ENCODE measurements at places on chromosomes 12 and 14.

GRCh38 chr12:113030875-113031525 lies 25.5 kb upstream of the DTX1 start:
- peak; percentile 38 for DNase-seq

DNA sequence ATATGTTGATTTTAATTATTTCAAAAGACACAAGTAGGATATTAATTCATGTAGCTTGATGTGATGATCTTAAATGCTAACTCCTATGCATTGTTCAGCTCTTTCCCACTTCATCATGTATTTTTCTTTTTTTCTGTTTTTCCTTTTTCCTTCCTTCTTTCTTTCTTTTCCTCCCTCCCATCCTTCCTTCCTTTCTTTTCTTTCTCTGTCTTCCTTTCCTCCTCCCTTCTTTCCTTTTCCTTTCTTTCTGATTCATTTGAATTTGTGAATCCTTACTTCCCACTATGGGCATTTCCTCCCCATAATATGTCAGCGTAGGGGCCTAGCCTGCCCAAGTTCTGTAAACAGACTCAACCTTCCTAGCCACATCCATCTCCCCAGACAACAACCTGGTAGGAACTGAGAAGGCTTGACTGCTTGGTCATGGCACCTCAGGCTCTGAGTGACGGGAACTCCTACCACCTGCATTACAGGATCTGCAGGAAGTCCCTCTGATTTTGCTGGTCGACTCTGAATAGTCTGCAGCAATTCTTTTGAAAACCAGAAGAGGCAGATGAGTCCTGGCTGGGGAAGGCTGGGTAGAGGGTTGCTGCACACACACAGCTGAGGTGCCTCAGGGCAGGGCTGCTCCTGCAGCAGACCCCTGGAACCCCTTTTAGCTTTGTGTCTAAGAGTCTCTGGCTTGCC lies 33.4 kb upstream of the BHLHE41 start:
- DNase-seq: no peak

DNA sequence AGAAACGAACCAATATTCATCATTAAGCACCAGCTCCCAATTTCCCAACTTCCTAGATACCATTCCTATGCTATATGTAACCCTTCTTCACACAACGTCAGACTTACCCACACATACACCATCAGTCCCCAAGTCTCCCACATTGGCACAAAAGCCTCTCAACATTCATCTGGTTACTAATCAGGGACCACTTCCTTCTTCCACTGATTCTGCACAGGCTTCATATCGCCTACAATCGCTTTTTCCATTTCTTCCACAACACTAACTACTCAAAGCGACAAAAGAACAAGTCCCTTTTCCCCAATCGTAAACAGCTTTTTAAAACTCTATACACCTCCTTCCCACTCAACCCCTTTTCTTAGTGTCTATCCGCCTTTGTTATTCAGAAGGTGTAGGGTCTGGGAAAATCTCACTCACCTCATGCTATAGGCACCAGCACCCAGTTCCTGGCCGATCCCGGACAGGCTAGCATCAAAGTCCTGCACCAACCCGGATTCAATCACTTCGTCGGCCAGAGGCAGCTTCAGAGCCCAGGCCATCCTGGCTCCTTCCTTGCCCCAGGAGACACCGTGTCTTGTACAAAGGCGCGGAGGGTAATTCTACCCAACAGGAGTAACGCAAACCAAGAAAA lies 936 bp downstream of the TFCP2 start:
- DNase-seq: no peak

GRCh38 chr12:115413626-115414025 lies 729.7 kb upstream of the TBX3 start:
- no peak for DNase-seq

DNA sequence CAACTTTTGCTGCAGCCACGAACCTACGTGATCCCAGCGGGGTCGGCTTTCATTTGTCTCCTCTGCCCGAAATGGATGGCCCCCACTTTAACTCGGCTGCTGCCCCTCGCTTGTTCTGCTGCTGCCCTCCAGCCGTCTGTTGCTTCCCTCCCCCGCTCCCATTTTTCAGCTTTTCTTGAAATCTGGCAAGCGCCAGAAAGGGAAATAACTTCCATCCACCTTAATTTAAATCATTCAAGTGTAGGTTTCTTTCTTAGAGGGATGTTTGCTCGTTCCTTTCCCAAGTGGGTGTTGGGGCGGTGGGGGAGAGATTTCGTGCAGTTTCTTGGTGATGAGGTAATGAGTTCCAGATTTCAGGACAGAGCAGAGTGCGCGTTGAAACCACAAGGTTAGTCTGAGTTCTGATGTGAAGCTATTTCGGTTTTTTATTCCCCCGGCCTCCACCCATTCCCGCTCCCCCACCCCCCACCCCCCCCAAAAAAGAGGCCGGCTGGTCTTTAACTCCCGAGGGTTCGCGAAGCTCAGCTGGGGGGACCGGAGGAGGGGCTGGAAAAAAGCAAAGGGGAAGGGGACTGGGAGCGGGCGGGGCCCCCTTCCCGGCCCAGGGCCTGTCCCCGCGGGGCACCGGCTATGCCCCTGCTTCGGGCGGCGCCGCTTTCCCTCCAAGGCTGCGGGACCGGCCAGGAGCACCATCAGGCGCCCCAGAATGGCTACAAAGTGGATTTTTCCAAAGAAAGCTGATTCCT lies 2.2 kb upstream of the ZFP36L1 start:
- no peak for DNase-seq

- no peak for DNase-seq
These were observed 7.8 kb downstream of the LHX5 start for GRCh38 chr12:113463746-113464451.

GRCh38 chr12:12918781-12919389 lies 27.5 kb downstream of the GPRC5A start:
- DNase-seq: no peak

DNA sequence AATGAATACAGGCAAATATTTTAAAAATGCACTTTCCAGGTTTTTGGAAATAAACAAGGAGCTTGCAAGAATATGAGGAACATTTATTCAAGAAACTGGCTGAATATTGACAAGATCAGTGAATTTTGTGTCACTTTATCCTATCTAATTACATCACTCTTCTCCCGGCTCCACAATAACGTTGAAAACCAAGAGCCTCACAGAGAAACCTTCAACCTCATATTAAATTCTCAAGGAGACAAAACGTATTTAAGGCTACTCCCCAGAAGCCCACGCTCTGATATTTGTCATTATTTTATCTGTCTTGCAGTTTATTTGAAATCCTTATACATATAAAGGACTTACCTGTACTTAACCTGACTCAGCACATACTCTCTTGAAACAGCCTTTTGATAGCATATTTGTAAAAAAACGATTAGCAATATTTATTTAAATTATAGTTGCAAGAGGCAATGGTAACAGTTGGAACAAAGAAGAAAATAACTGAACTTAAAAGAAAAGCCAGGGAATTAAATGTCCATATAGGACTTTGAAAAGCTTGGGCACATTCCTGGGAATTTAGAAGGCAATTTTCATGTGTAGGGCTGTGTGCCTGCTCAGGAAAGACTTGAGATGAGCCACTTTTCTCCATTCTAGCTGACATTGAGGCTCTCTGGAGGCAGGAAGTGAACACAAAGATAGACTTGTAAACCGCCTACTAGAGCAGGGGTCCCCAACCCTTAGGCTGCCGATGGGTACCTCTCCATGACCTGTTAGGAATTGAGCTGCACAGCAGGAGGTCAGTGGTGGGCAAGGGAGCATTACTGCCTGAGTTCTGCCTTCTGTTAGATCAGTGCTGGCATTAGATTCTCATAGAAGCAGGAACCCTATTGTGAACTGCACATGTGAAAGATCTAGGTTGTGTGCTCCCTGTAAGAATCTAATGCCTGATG lies 636.4 kb downstream of the SLC16A7 start:
- no peak for DNase-seq

GRCh38 chr14:87840906-87841305 lies 152.1 kb downstream of the GALC start:
- no peak for DNase-seq

DNA sequence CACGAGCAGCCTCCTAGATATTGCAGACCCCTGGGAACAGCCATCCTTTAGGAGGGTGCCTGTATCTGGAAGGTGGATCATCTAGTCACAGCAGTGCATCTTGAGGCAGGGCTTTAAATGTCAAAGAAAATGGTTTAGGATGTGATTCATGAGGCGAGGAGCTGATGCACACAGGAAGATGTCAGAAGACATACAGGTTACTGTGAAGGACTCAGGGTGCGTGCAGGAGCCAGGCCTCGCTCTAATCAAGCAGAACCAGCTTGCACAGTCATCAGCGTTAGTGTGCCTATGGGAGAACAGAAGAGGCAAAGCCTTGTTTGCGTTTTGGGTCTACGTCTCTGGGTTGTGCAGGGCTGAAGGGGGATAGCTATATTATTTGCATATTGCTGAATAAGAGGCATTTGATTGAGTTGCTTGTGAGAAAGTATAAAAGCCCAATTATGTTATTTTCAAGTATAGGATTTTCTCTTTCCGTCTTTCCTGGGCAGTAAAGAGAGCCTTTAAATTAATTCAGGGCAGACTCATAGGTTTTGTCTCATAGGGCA lies 77.3 kb upstream of the RPH3A start:
- no peak for DNase-seq

GRCh38 chr14:74985028-74985310 lies 17.8 kb upstream of the EIF2B2 start:
- DNase-seq: no peak

GRCh38 chr12:9667403-9668160 lies 1.9 kb upstream of the CLEC2D start:
- no peak for DNase-seq

- DNase-seq: no peak
These were observed 177.6 kb downstream of the CALM1 start for GRCh38 chr14:90574188-90575131.

GRCh38 chr12:12267742-12268200 lies 927 bp upstream of the LRP6 start:
- no peak for DNase-seq

GRCh38 chr14:103684471-103684870 lies 30.8 kb downstream of the XRCC3 start:
- no peak for DNase-seq

- DNase-seq: no peak
These were observed 890.1 kb downstream of the GALC start for GRCh38 chr14:87102811-87103378.

DNA sequence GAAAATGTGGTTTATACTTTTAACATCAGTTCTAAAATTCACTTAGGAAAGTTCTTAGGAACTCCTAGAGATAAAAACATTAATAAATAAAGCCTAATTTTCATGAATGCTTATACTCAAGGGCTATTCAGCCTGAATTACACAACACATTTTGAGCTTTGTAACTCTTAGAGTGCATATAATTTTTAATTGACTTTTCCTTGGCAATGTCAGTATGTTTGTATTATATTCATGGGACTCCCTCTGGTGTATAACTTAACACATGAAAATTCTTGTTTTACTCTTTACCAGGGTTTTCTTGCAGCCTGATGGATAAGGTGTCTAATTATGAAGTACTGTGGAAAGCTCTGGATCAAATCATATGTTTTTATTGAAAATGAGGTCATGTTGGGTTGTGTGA lies 150.6 kb upstream of the HMGA2 start:
- no peak for DNase-seq

GRCh38 chr14:47660158-47660557 lies 15.2 kb downstream of the MDGA2 start:
- no peak for DNase-seq

- no peak for DNase-seq
These were observed 200.1 kb downstream of the TMTC2 start for GRCh38 chr12:82886671-82887340.

DNA sequence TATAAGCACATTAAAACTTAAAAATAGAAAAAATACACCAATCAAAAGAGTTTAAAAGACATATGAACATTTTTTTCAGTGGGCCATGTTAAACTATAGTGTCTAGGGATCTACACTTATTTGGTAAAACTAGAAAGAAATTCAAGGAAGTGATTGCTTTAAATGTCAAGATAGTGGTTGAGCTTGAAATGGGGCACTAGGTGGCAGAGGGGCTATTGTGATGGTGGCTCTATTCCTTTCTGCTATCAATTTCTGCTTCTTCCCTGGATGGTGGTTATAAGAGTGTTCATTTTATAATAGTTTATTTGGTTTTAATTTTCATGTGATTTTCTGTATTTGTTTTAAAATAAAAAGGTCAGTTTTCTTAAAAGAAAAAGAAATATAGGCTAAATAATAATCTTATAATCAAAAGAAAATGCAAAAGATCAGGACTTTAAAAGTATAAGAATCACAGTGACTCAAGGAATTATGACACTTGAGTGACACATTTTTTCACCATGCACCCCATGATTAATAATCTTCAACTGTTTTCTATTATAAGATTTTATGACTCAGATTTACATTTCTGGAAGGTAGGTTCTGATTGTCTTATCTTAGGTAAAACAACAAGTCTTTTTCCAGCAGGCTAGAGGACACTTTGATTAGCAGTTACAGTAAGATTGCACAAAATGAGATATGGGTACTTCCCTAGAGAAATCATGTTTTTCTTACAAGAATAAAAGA lies 137.5 kb downstream of the FSCB start:
- DNase-seq: no peak

- DNase-seq: peak; percentile 62
These were observed 88.3 kb downstream of the RPS29 start for GRCh38 chr14:49497725-49498348.

DNA sequence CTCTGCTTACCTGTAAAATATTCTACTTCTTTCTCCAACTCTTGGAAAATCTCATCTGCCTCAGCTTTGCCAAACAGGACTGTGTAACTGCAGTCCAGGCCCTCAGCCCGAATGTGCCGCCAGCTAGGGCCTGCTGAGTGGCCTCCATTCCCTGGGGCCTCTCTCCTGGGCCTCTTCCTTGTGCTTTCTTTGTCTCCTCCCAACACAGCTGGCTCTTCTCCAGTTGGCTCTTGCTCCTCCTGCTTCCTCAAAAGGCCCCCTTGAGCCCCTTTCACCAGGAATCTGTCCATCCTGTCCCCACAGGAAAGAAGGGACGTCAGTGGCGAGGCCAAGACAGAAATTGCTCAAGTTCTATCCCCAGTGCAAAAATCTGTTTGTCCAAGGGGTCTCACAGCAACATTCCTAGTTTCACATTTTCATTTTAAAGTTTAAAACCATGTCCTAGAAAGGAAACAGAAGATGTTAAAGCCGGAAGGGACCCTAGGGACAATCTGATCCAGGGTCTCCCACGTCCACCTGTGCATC lies 713 bp downstream of the ALKBH2 start:
- DNase-seq: no peak

- DNase-seq: no peak
These were observed 101.9 kb downstream of the DACT1 start for GRCh38 chr14:58739674-58740073.

GRCh38 chr12:65828711-65829339 lies 4.5 kb downstream of the HMGA2 start:
- no peak for DNase-seq

GRCh38 chr12:61891632-61892031 lies 368.6 kb upstream of the USP15 start:
- DNase-seq: no peak

- no peak for DNase-seq
These were observed 10.3 kb downstream of the ZBTB39 start for GRCh38 chr12:56995930-56996496.

DNA sequence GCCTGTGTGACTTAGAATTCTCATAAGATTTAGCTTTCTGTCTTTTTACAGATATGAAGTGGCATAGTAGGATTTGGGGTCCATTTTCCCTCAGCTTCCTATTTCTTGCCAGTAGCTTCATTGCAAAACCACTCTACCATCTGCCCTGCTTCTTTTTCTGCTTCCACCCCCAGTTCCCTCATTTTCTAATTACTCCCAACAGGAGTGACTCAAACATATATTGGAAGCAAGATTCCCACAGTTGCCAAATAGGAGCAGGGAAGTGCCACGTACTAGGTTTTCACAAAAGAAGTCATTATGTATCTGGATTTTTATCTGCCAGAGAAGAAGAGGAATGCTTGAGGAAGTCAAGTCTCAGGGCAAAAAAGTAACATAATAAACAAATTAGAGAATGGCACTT lies 64.1 kb downstream of the ANO4 start:
- DNase-seq: no peak
